ENCODE measurements at places on chromosomes 6 and 20.

- no peak for DNase-seq
Observed at GRCh38 chr20:44279228-44279627, 31.8 kb downstream of the FITM2 start.

DNA sequence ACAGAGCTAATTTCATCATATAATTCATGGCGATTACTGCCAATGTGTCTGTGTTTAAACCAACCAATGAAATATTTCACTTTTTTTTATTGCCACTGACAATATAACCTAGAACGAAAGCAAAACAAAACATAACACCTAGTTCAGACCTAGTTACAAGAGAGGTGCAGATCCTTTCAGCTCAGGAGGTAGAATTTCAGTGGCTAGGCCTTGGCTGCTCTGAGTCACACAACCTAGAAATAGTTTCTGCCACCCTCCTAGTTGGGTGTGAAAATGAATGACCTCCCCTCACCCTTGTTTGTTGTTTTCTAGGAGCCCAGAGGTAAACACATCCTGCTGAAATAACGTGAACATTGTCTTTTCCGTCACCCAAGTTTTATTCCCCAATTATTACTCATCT, 356.3 kb downstream of the HTR1B start:
- no peak for DNase-seq

DNA sequence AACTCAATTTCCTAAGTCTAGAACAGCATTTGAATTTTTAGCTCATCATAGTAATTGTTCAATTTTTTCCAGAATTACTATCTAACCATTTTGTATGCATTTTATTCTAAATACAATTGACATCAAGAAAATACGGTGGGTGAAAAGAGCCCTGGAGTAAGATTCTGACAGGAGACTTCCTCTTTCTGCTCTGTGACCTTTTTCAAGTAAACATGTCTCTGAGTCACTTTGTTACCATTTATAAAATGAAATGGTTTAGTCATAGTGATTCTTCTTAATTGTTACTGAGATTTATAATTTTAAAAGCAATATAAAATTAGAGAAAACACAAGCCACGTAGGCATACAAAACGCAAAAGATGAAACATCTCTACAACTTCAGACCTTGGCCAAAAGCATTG, 80.2 kb downstream of the PLCB1 start:
- DNase-seq, result no peak

GRCh38 chr20:25081065-25081729, 744 bp downstream of the VSX1 start:
- peak; percentile 94 for DNase-seq

DNA sequence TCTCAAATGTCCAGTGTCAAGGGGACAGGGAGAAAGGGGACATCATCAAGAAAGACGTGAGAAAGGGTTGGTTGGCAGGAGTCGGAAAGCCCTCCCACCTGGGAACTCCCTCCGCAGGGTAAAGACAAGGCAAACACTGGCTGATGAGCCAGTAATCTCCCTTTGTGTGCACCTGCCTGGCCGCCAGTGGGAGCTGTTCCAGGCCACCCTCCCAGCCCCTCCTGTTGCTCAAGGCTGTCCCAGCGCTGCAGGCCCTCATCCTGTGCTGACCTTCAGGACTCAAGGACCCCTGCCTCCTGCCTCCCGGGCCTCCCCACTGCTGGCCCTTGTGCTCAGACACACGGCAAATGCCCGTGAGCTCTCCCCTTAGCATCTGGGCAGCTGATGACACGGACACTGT, 7.4 kb downstream of the FRMD1 start:
- peak; percentile 96 for DNase-seq

DNA sequence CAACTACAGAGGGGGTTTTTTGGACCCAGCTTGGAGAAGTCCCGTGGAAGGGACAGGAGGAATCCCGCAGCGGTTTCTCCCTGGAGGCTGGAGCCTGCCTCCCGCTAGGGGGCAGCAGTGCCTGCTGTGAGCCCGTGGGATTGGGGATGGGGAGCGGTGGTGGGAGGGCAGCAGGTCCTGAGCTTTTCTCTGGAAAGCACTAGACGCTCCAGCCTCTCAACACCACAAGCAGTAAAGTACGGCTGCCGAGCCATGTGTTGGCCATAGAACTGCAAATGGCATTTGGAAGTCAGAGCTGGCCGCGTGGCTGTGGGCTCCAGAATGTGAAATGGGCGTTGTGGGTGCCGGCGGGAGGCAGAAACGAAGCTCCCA, 47.8 kb downstream of the GMPR start:
- peak; percentile 93 for DNase-seq

- no peak for DNase-seq
Observed at GRCh38 chr6:16769986-16770376, 8.7 kb upstream of the ATXN1 start.

DNA sequence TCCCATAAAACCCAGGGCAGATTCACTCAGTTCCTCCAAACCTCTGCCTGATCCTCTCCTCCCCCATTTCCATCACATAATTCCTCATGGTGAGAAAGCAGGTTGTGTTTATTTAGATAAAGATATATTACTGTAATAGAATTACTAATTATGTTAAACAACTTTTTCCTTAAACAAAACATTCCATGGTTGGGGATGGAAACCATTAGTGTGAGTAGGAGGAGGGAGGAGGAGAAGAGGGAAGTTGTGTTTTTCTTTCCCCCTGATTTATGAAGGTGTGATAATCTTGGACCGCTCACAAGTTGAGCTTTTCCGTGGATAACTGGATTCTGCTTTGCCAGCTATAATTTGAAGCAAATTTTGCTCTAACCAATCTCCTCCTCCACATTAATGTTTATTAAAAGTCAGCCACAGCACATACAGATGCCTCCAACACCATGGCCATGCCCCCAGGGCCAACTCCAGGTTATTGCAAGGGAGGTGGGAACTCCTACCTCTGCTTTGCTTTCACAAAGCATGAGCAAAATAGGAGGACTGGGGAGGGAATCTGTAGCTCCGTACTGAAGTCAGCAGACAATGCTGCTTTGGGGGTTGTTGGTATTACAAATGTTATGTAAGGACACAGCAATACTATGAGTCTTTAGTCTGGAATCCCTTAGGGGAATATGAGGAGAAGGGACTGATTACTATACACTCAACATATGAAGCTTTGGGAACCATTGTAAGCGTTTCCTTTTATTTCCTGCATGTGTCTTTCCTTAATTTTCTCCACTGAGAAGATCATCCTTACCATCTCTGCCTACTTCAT, 542.0 kb downstream of the DHX35 start:
- no peak for DNase-seq

- DNase-seq, result no peak
Observed at GRCh38 chr6:75424618-75425548, 68.7 kb downstream of the FILIP1 start.

- DNase-seq, result no peak
Observed at GRCh38 chr6:116974526-116975316, 97.7 kb downstream of the RFX6 start.

DNA sequence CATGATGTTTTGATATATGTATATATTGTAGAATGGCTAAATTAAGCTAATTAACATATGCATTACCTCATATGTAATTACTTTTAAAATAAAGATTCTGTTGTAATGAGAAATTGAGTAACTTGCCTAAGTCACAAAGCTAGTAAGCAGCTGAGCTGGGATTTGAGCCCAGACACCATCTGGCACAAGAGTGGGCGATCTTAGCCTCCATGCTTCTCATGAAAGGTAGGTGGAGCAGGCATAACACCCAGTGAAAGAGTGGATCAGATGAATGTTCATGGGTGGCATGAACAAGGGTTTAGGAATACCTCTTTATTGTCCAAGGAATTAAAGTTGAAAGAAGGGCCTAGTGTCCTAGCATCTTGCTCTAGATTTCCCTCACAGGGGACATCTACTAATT, 365.4 kb downstream of the TFAP2B start:
- DNase-seq, result no peak

GRCh38 chr20:1087311-1087905, 31.0 kb upstream of the PSMF1 start:
- DNase-seq, result no peak

DNA sequence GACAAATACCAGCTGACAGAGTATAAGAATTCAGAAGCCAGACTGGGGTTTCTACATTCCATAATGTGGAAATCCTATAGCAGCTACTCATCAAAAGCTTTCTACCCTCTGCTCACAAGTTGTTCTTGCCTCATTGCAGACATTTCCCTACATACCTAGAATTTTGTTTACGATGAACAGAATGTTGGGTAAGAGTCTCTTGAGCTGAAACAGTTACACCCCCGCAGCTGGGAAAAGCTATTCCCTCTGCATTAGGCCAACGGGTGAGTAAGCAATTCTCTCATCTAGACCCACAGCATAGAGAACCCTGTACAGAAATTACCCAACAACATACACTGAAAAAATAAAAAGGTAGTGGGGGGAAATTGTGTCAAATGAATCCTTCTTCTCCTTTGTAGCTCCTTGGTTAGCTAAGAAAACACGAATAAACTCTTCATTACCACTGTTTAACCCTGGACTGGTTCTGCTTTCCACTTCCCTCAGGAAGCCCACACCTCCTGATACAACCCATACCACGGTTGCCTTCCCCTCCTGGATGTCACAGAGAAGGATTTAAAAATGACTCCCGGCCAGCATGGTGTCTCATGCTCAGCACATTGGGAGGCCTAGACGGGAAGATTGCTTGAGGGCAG, 215.0 kb upstream of the SHLD1 start:
- no peak for DNase-seq

GRCh38 chr6:20948556-20948955, 414.3 kb downstream of the CDKAL1 start:
- DNase-seq, result no peak

- no peak for DNase-seq
Observed at GRCh38 chr20:23966927-23967615, 21.5 kb downstream of the GGTLC1 start.

DNA sequence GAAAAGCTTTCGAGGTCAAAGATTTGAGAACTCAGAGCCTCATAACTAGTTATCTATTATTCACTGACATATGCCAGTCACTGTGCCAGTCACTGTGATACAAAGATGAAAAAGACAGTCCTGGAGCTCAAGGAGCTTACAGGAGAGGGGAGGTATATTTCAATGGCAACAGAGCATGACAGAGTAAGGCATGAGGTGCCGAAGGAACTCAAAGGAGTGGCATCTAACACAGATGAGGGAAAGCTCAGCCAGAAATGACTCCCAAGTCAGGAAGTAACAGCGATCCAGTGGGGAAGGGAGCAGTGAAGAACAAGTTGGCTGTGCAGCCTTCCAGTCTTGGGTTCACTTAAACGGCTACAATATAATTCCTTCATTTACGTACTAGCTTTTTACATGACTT, 46.6 kb downstream of the DTNBP1 start:
- DNase-seq, result peak; percentile 3

GRCh38 chr20:3876676-3877075, 12.5 kb upstream of the PANK2 start:
- DNase-seq, result no peak

GRCh38 chr6:30143780-30144179, 7.8 kb downstream of the TRIM40 start:
- no peak for DNase-seq

- DNase-seq, result no peak
Observed at GRCh38 chr6:90578894-90579549, 7.8 kb downstream of the MAP3K7 start.

- no peak for DNase-seq
Observed at GRCh38 chr20:43658069-43658722, 8.7 kb upstream of the MYBL2 start.

DNA sequence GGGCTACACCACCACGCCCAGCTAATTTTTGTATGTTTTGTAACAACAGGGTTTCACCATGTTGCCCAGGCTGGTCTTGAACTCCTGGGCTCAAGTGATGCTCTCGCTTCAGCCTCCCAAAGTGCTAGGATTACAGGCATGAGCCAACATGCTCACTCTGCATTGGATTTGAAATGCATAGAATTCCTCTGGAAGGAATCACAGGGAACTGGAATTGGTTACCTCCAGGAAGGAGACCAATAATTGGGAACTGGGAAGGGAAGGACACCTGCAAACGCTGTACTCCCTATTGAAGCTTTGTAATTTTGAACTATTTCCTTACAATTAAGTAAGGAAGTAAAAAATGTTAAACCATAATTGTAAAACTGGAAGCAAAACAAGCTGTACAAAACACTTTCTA, 12.3 kb upstream of the TP53INP2 start:
- DNase-seq, result no peak

GRCh38 chr6:34176261-34177031, 30.6 kb upstream of the GRM4 start:
- peak; percentile 22 for DNase-seq

DNA sequence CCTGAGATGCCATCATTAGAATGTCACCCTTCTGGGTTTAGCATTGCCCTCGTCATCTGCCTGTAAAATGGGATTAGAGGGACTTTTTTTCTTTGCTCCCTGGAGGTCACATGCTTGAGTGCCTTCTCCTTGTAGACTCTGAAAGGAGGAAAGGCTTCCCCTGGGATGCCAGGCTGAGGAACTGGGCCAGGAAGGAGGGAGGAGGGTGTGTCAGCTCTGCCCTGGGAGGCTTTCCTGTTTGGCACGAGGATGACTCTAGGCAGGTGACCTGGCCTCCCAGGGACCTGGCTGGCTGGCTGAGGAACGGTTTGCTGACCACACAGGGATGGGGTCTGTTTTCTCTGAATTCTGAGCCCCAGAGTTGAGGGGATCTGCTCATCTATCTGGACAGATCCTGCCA, 137.9 kb upstream of the RNF24 start:
- DNase-seq, result no peak

GRCh38 chr6:154682633-154683125, 50.5 kb upstream of the SCAF8 start:
- no peak for DNase-seq

GRCh38 chr6:169452869-169453620, 199.4 kb upstream of the THBS2 start:
- no peak for DNase-seq

DNA sequence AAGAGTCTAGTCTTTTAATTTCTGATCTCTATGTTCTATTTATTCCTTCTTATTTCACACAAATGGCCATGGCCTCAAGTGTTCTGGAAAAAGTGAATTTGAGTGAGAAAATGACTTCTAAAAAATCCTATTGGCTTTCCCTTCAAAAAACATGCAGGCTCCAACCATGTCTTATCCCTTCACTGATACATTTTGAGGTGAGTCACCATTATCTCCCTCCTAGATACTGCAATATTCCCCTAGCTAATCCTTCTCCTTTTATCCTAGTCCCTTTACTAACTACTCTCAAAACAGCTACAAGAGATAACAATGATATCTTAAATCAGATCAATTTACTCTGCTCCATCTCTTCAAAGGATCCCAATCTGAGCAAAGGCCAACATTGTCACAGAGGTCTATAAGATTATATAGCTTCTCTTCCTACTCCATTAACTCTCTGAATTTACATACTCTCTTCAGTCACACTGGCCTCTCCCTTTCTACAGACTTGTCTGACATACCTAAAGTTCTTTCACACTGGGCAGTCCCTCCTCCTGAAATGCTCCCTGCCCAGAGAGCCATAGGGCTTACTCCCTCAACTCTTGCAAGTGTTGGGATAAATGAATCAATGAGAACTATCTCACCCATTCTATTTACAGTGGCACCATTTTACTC, 129.2 kb downstream of the TENT5A start:
- no peak for DNase-seq

Data from H7 (cell line).